ENCODE measurements at places on chromosomes 16 and 17. TPM values are rescaled to one million over a fixed set of nuclear protein-coding genes. Genes with fewer than 3 reads are reported as not detected.

SCGB1C2 gene
- total RNA-seq, result not detected

RASL10B gene
- 0.76 TPM for total RNA-seq

SLC35B1 gene
- 71.7 TPM for total RNA-seq

PMP22 gene
- total RNA-seq, result 67.2 TPM

NATD1 gene
- total RNA-seq, result 5.0 TPM

CLEC18B gene
- 0.22 TPM for total RNA-seq

KCNH4 gene
- total RNA-seq, result not detected

KRT28 gene
- total RNA-seq, result not detected

SNF8 gene
- 81.6 TPM for total RNA-seq

FBXO31 gene
- 46.8 TPM for total RNA-seq

ACSM3 gene
- 2.1 TPM for total RNA-seq

ZSCAN10 gene
- total RNA-seq, result not detected
